ENCODE measurements at places on chromosomes 2 and 18. TPM values are rescaled to one million over a fixed set of nuclear protein-coding genes. Genes with fewer than 3 reads are reported as not detected.
A peak's percentile ranks its signal among the peaks of the same experiment; 100 is the strongest.

GRCh38 chr18:22547807-22548561, 130.3 kb upstream of the CTAGE1 start:
- no peaks in the 10 kb centered on the region for H3K27me3 ChIP-seq
- DNase-seq = no peak
- no peak overlapping the region for H3K4me3 ChIP-seq
- no peaks in the 10 kb centered on the region for H3K36me3 ChIP-seq
- no peak overlapping the region for H3K27ac ChIP-seq
- H3K4me1 ChIP-seq = no peaks in the 10 kb centered on the region

DNA sequence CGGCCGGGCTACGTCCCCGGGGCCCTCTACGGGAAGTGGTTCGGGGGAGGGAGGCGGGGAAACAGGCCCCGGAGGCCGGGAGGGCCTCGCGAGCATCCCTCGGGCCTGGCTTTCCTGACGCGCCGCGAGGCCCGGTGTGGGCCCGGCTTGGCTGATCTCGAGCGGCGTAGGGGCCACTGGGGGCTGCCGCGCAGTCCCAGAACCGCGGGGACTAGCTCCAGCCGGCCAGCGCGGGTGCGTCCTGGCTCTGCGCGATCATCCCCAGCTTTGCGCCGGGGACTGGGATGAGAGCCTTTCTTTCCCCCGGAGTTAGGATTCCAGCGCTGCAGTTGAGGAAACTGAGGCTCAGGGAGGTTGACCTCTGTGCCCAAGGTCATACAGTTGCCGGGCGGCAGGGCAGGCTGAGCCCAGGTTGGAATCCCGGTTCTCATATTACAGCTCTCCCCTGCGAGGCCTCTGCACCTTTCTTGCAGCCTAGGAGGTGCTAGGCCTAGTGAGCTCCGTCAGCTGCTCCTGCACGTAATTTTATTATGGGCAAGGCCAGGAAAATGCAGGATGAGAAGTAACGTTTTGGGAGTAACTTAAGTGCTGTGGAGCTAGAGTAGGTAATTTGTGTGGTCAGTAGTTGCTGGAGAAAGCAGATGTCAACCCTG, 501 bp downstream of the LPIN1 start:
- DNase-seq = peak; percentile 41
- H3K36me3 ChIP-seq = no peaks in the 10 kb centered on the region
- peak overlapping the region; percentile 83 for H3K4me3 ChIP-seq
- H3K27ac ChIP-seq = peak overlapping the region; percentile 92
- no peaks in the 10 kb centered on the region for H3K27me3 ChIP-seq
- peaks cover 57% of the 10 kb centered on the region for H3K4me1 ChIP-seq

DNA sequence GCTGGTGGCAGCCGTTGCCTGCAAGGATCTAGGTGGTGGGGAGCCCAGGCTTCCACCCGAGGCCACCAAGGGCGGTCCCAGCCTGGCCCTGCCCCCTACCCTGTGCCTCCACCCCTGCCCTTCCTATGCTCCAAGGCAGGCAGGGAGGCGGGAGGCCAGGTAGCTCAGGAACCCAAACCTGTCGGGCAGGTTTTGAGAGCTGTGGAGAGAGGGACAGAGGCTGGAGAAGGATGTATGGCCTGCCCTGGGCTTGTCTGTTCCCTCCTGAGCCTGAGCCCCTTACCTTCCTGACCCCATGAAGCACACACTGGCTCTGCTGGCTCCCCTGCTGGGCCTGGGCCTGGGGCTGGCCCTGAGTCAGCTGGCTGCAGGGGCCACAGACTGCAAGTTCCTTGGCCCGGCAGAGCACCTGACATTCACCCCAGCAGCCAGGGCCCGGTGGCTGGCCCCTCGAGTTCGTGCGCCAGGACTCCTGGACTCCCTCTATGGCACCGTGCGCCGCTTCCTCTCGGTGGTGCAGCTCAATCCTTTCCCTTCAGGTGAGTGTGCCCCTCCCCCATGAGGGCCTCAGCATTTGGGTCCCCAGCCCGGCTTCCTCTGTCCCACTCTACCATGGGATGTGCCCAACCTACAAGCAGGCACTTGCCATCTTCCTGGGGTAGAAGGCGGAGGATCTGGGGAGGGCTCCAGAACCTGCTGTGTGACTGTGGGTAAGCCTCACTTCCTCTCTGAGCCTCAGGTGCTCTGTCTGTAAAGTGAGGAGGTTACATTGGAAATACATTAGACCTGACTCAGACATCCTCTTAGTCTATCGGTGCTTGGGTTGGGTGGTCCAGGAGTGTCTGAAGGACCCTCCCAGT, at the start of gene PROM2:
Gene PROM2, plus strand, starts transcription at position 159 of the 860 bp plus-strand sequence. Its CDS starts 137 bp downstream, at position 296.
- peaks cover 40% of the 10 kb centered on the region for H3K4me1 ChIP-seq
- peak within 1 kb of the TSS; percentile 91 for H3K27ac ChIP-seq
- peak; percentile 92 for DNase-seq
- H3K27me3 ChIP-seq = no peaks in the 10 kb centered on the region
- peaks cover 3% of the 10 kb centered on the region for H3K36me3 ChIP-seq

DNA sequence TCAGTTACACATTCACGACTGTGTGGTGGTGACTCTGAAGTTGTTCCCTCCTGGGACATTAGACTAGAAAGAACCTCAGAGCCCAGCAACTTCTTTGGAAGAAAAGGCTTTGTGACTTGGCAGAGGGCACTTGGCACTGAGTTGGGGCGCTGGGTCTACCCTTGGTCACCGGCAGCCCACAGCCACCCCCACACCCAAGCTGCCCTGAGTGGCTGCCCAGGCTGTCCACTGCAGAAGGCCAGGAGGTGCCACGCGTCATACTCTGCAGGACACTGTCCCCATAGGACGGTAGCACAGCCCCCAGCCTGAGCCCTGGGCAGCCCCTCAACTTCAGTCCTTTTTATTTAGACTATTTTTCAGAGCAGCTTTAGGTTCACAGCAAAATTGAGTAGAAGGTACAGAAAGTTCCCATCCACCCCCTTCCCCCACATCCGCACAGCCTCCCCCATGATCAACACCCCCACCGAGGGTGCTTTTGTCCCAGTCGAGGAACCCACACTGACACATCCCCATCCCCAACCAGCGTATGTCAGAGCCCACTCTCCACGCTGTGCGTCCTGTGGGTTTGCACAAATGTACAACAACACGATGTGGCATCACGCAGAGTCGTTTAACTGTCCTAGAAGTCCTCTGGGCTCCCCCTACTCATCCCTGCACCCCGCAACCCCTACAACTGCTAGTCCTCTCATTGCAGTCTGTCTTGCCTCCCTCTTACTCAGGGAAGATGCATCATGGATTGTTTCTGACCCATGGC, 1.1 kb downstream of the PRLH start:
- H3K36me3 ChIP-seq = no peaks in the 10 kb centered on the region
- H3K4me3 ChIP-seq = no peak overlapping the region
- DNase-seq = no peak
- no peaks in the 10 kb centered on the region for H3K27me3 ChIP-seq
- no peak overlapping the region for H3K27ac ChIP-seq

- H3K36me3 ChIP-seq = no peaks in the 10 kb centered on the region
- DNase-seq = no peak
- no peak overlapping the region for H3K27ac ChIP-seq
- H3K4me1 ChIP-seq = no peaks in the 10 kb centered on the region
- no peak overlapping the region for H3K4me3 ChIP-seq
- H3K27me3 ChIP-seq = no peaks in the 10 kb centered on the region
Measured at GRCh38 chr2:155517362-155517761, 815.2 kb downstream of the NR4A2 start.

DNA sequence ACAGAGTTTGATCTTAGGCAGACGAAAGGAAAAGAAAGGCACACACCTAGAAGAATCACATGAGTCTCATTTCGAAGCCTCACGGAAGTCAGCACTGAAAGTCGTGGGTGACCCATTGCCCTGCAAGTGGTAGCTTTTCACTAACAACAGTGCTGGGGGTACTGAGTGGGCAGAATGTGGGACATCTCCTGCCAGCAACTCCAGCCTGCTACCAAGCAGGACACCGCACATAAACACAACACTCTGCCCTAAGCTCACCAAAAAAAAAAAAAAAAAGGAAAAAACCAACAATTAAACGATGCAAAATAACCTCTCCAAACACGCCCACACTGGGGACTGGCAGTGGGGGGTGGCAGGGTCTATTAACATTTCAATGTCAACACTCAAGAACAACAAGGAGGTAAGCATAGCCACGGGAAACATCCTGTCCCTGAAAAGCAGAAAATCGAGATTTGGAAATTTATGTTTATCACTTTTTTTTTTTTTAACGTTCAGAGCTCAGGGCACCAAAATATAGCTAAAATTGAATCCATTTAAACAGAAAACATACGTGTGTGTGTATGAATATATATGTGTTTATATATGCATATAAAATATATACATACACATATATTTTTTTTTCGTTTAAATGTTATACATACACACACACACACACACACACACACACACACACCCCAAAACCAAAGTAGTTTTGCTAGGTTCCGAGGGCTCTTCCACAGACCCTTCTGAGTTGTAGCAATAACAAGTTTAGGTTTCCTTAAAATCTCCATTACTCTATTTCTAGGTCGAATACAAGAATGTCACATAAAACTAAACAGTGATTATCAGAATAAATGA, 2.2 kb downstream of the INO80D start:
- peaks cover 62% of the 10 kb centered on the region for H3K4me1 ChIP-seq
- no peaks in the 10 kb centered on the region for H3K27me3 ChIP-seq

DNA sequence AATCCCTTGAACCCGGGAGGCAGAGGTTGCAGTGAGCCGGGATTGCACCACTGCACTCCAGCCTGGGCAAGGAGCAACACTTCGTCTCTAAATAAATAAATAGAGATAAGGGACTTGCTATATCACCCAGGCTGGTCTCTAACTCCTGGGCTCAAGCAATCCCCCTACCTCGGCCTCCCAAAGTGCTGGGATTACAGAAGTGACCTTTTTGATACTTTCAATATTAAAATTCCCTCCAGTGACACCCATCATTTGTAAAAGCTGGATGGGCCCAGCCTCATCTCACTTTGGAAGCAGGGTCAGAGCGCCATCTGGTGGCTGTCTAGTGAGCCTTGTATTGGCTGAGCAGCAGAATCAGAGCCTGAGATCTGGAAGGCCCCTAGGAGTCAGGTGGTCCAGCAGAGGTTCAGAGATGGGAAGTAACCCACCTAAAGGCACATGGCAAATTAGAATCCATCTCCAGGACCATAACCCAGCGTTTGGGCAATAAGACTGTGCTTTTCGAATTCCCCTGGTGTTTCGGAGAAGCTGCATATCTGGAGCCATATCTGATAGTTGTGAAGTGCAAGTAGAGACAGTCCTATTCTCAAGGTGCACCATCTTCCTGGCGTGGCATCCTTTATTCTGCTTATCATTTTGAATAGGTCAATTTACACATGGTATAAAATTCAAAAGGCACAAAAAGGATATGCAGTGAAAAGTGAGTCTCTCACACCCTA, 18.3 kb upstream of the SLC35F6 start:
- no peaks in the 10 kb centered on the region for H3K27me3 ChIP-seq
- no peaks in the 10 kb centered on the region for H3K4me1 ChIP-seq
- DNase-seq = peak; percentile 89
- no peak overlapping the region for H3K27ac ChIP-seq
- H3K4me3 ChIP-seq = no peak overlapping the region
- H3K36me3 ChIP-seq = no peaks in the 10 kb centered on the region

DNA sequence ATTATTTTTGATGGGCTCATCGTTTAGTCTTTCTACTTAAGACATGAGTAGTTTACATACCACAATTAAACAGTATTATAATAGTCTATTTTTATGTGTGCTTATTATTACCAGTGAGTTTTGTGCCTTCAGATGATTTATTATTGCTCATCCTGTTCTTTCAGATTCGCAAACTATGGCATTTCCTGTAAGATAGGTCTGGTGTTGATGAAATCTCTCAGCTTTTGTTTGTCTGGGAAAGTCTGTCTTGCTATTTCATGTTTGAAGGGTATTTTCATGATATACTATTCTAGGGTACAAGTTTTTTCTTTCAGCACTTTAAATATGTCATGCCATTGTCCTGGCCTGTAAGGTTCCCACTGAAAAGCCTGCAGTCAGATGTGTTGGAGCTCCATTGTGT, 101.3 kb downstream of the DNAH7 start:
- H3K27me3 ChIP-seq = no peaks in the 10 kb centered on the region
- H3K27ac ChIP-seq = no peak overlapping the region
- H3K4me1 ChIP-seq = no peaks in the 10 kb centered on the region
- no peak overlapping the region for H3K4me3 ChIP-seq
- H3K36me3 ChIP-seq = no peaks in the 10 kb centered on the region
- no peak for DNase-seq

- DNase-seq = no peak
- no peaks in the 10 kb centered on the region for H3K36me3 ChIP-seq
- H3K27ac ChIP-seq = no peak overlapping the region
- no peaks in the 10 kb centered on the region for H3K4me1 ChIP-seq
- no peak overlapping the region for H3K4me3 ChIP-seq
Measured at GRCh38 chr18:60053747-60054304, 154.0 kb downstream of the PMAIP1 start.

DNA sequence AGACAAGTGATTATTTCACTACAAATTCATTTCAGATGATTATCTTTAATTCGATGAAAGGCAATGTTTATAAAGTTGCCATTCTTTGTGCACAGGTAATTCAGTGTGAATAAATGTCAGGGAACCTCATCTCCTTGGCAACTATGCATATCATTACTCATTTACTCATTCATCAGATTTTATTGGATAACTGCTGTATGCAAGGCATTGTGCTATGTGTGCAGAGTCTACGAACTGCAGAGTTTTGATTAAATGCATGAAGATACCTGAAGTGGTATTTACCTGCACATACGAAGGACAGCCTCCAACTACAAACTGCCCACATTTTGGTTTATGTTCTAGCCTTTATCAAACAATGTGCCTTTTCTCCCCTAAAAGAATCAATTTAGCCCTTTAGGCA, 3.5 kb downstream of the RND3 start:
- peak overlapping the region; percentile 75 for H3K4me3 ChIP-seq
- H3K36me3 ChIP-seq = no peaks in the 10 kb centered on the region
- DNase-seq = no peak
- no peak overlapping the region for H3K27ac ChIP-seq

NTSR2 gene
- not detected for total RNA-seq
